ENCODE measurements at places on chromosomes 7 and 10. TPM values are rescaled to one million over a fixed set of nuclear protein-coding genes. Genes with fewer than 3 reads are reported as not detected.

Gene DKK1
- 49.1 TPM for polyA plus RNA-seq

Gene RPEL1
- 0.10 TPM for polyA plus RNA-seq

DNA sequence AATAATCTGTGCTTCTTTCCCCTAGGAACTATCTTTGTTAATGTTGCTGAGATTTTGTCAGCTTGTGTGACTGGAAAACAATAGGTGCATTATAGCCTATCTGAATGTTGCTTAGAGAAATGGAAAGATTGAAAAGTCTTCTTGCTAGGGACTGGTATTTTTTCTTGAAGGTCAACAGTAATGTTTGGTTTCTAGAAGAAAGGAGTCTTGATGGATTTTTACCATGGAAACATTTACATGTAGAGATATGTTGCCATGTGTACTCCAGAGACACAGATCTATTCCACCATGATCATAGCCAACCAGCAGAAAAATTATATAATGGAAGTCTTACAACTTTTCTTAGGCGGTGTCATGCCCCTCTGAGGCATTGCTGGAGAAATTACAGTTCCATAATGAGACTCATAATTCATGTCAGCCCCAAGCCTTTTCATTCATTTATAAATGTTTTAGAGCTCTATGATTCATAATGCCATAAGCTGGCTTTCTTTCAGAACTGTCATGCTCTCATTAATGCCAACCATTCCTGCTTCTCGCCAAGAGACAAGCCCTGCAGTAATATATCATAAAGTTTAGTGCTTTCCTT, 175.1 kb upstream of the PTPRZ1 start:
- no peak for DNase-seq

Gene ADCYAP1R1
- polyA plus RNA-seq: 1.2 TPM

GRCh38 chr7:40213856-40214255, 79.1 kb downstream of the SUGCT start:
- DNase-seq: no peak
